Activated CD8-positive, alpha-beta memory T cell treated with anti-CD3 and anti-CD28 coated beads for 24 hours (primary cell): ENCODE measurements at places on chromosomes 3 and 15.

DNA sequence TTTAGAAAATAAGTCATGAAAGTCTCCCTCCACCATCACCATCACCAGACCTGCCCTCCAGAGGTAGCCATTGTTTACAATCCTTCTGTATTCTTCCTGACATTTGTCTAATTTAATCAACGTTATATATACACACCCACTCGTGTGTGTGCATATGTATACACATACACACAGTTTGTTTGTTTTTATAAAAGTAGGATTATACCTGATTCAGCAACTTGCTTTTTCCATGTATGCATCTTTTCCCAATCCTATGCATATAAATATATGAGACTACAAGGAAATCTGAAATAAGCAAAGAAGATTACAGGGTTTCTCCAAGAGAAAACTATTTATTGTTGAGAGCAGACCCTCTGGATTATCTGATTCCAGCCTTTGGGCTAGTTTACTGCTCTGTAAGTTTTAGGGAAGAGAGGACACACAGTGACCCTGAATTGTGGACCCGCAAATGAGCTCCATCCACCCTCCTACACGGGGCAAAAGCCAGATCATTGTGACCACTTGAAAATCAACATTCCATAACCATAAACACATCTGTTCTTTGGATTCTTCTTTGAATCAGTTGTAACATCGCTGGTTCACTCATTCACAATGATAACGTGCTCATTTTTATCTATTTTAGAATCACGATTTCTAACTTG lies 104.3 kb downstream of the CPN2 start:
- no peak for DNase-seq

GRCh38 chr3:171984883-171985282 lies 54.5 kb upstream of the FNDC3B start:
- DNase-seq = no peak

DNA sequence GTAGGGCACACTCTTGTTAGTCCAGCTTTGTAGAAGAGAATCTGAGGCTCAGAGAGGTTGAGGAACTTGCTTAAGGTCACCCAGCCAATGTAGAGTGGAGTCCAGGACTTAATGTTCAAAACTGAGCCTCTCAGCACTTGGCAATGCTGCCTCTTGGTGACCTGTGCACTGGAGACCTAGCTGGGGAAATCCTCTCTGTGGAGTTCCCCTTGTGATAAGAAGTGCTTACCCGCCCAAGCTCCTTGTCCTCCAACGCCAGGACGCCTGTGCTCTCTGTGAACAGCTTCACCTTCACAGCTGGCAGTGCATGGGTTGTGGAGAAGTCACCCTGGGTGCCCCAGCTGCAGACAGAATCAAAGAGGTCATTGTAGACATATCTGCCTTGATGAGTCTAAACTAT lies 219.1 kb upstream of the FEZF2 start:
- no peak for DNase-seq

DNA sequence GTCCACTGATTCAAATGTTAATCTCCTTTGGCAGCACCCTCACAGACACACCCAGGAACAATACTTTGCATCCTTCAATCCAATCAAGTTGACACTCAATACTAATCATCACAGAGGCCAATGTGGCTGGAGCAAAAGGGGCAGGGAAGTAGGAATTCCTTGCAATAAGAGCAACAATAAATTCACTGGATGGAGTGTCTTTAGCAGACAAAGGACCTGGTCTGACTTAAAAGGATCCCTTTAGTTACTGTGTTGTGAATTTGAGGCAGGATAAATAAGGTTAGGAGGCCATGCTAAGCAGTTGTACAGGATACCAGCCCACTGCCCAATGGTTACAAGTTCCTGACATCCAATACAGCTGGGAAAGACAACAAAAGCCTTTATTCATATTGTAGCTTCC lies 12.3 kb upstream of the GFM1 start:
- no peak for DNase-seq

DNA sequence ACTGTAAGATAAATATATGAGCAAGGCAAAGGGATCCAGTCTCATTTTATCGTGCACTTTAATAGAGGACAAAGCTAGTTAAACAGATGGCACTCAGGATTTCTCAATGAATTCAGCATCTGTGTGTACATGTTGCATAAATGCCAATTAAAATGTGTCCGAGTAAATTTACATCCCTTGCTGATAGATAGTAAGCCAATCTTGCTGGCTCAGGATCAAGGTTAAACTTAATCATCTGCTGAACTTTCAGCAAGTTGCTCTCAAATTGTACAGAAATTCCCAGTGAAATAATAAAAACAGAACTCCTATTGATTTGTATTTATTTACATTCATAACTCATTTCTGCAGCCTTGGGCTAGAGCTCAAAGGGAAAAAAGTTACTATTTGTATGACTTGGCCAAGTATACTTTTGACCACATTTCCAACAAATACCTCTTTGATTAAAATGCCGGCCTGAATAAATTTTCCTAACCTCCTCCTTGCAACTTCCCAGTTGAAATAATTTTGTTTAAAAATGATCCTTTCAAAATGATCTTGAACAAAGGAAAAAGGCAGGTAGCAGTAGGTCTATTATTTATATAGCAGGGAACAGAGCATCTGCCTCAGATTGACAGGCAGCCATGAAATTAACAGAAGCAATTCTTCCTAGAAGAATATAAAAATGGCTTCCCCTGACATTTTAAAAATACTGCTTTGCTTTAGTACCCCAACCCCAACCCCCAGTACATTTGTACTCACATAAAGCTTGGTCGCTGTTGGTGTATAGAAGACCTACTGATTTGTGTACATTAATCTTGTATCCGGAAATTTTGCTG lies 1001.9 kb downstream of the ROBO1 start:
- DNase-seq = no peak

GRCh38 chr15:62453375-62453774 lies 288.3 kb upstream of the C2CD4B start:
- DNase-seq = no peak

GRCh38 chr15:47715856-47716445 lies 1.4 kb upstream of the SEMA6D start:
- no peak for DNase-seq

GRCh38 chr3:150810641-150811040 lies 47.7 kb upstream of the SIAH2 start:
- DNase-seq = no peak

GRCh38 chr3:99128725-99129505 lies 227.4 kb upstream of the DCBLD2 start:
- DNase-seq = no peak

DNA sequence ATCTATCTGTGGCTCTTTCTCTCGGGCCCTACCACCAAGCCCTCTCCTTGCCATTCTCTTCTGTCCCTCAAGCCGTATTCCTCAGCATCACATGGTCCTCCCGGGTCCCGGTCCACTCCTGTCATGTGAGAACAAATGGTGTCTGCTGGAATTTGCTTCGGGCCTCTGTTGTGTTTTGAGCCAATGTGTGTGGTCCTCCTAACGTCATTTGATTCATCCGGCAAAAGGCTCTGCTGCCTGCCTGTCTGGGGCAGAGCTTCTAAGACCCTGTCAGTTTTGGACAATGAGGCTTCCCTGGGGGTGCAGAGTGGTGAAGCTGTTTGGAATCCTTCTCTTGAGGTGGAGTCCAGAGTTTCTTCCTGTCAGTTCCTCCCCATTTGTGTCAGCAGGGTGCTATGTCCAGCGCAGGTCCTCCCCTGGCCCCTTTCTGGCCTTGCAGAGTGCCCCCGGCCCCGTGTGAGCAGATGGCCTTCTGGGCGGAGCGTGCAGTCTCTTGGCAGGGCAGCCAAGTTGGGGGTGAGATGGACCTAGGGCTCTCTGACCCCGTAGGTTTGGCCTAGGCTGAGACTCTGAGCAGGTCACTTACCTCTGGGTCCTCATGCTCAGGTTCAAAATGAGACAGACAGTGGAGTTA lies 93.6 kb downstream of the APBA2 start:
- DNase-seq = peak; percentile 54

DNA sequence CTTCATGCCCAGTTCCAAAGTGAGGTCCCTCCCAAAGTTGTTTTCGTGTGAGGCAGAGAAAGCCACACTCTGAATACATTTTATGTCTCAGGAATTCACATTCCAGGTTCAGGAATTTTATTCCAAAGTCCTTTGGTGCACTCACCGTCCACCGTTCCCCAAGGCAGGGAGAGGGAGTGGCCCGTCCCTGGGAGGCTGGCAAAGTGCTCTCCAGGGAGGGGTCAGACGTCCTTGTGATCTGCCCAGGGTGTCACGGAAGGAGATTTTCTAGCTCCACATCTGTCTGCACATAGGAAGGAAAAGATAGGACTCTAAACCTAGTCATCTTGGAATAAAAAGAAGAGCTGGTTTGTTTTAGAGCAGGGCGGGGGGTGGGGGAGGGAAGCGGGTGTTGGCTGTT lies 47.9 kb downstream of the KLF13 start:
- DNase-seq = no peak

DNA sequence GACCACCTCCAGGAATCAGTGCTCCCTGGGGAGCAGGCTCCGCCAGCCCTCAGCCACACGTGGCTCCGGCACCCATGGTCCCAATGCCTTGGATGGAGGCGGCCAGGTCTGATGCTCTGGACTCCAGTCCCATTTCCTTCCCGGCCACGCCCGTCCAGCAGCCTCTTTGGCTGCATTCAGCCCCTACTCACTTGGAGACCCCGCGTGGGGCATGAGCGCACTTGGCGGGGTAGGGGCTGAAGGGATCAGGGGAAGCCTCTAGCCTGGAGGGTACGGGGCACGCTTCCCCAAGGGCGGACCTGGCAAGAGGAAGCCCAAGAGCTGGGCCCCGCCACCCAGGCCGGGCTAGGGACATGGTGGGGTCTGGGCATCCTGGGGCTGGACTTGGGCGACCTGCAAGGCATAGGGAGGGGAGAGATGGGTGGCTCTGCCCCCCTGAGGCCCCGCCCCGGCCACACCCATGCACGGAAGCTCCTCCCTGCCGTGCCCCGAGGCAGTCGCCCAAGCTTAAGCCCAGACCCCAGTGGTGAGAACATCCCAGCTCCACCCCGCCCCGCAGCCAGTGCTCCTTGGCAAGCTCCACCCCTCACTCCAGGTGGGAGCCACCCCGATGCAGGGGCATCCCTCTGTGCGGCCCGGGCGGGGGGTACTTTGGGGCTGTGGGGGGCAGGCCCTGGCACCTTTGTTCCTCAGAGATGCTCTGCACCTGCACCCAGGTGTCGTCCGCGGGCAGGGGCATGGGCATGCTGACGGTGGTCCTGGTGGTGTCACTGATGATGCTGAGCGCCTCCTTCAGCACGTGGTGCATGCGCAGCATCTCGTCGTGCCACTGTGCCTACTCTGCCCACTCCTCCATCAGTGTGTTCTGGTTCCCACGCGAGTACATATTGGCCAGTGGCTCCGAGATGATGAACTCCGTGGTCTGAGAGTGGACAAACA lies 163.5 kb downstream of the GOLGA6L4 start:
- peak; percentile 50 for DNase-seq

GRCh38 chr15:99925661-99926461 lies 192.6 kb upstream of the LYSMD4 start:
- peak; percentile 87 for DNase-seq

DNA sequence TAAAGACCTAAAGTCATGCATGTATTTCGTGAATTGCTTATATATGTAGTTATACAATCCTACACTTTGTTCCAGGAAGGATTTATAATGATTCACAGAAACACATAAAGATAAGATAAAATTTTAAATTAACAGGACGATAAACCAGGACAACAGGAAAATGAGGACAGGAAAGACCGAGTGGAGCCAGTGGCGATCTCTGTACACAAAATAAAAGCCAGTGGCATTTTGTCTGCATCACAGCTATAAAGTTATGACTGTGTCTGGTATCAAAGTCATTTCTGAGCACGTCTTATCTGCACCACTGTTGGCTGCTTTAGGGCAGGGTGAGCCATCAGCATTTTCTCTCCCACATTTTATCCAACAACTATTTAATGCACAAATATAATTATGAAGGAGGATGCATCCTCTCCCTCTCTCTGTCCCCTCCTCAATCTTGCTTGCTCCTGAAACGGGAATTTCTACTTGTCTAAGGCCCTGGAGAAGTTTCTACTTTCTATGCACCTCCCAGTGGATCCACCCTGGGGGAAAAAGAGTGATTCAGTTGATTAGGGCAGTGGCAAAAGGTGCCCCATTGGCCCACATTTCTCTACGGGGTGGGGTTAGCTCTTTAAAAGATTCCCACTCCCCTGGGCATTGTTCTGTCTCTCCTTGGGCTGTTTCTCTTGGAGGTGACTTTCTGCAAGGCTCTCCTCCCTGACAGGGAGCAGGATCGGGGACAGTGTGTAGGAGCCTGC lies 159.4 kb upstream of the UBE2E1 start:
- DNase-seq = no peak

DNA sequence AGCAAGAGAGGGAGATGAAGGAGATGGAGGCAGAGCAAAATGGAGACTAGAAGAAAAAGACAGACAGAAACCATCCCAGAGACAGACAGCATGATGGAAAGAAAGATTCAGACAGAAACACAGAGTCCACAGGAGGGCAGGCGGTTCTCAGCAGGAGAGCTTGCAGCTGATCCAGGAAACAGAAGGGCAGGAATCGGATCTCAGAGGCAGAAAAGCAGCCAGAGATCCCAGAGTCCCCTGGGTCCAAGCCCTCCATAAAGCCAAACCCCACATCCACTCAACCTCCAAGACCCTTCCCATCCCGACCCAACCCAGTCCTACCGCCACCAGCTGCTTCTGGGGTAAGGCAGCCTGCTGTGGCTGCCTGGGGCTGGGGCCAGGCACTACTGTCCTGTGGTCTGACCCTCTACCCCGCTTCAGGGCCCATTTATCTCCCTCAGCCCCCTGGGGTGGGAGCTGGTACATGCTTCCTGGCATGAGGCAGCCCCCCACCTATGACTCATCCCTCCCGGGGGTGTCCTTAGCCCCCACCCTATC lies at the start of gene UCN2:
TSS of gene UCN2 (minus strand) at position 400 of the 537 bp plus-strand sequence. CDS start 657 bp downstream, outside the sequence.
- DNase-seq = no peak

GRCh38 chr3:125594125-125594524 lies 1.2 kb downstream of the OSBPL11 start:
- DNase-seq = no peak

- DNase-seq = no peak
Observed at GRCh38 chr3:43913036-43913948, 222.6 kb downstream of the ABHD5 start.

- DNase-seq = no peak
Observed at GRCh38 chr3:66738625-66739365, 238.0 kb upstream of the LRIG1 start.

DNA sequence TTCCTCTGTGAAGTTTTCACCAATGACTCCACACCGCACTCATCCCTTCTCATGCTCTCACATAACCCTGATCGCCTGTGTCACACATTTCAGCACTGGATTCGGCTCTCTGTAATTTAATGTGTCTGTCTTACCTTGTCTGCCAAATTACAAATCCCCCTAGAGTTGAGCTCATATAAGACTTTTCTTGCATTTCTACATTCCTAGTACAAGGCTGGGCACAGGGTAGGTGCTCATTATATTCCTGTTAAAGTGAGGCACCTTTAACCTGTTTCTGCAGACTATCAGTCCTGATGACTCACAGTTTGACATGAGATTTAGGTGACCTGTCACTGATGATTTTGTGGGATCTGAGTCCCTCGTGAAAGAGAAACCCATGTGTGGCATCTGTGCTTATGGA lies 22.6 kb downstream of the TGM5 start:
- no peak for DNase-seq
